A549 treated with CORT108297 at 1 μM for 4 hours (cell line): ENCODE measurements at places on chromosomes 2 and 18. TPM values are rescaled to one million over a fixed set of nuclear protein-coding genes. Genes with fewer than 3 reads are reported as not detected.

RAB10 gene
- 262 to 391 TPM (median 279 TPM) in 5 replicates for total RNA-seq

TMEM163 gene
- total RNA-seq: 0.08 to 0.15 TPM (median 0.09 TPM) in 5 replicates

REG1B gene
- total RNA-seq: not detected in 5 replicates

CPLX4 gene
- not detected in 5 replicates for total RNA-seq

MDH1B gene
- total RNA-seq: 1.3 to 2.3 TPM (median 1.6 TPM) in 5 replicates

RAX gene
- not detected in 5 replicates for total RNA-seq

SERPINB8 gene
- 8.6 to 12.5 TPM (median 10.1 TPM) in 5 replicates for total RNA-seq

DOCK10 gene
- 30.5 to 45.9 TPM (median 38.3 TPM) in 5 replicates for total RNA-seq

ITM2C gene
- 62.8 to 84.2 TPM (median 81.7 TPM) in 5 replicates for total RNA-seq

CCDC195 gene
- total RNA-seq: not detected in 5 replicates

SFTPB gene
- total RNA-seq: 0.10 to 0.24 TPM (median 0.13 TPM) in 5 replicates

UGT1A6 gene
- 0.87 to 1.9 TPM (median 1.1 TPM) in 5 replicates for total RNA-seq

ABCG8 gene
- total RNA-seq: not detected in 5 replicates

PRKAG3 gene
- total RNA-seq: not detected in 5 replicates

ENOSF1 gene
- total RNA-seq: 22.9 to 29.6 TPM (median 26.9 TPM) in 5 replicates
